ENCODE measurements at places on chromosomes 13 and 19.

- no peak for DNase-seq
Measured at GRCh38 chr13:23470790-23471614, 37.5 kb upstream of the SACS start.

DNA sequence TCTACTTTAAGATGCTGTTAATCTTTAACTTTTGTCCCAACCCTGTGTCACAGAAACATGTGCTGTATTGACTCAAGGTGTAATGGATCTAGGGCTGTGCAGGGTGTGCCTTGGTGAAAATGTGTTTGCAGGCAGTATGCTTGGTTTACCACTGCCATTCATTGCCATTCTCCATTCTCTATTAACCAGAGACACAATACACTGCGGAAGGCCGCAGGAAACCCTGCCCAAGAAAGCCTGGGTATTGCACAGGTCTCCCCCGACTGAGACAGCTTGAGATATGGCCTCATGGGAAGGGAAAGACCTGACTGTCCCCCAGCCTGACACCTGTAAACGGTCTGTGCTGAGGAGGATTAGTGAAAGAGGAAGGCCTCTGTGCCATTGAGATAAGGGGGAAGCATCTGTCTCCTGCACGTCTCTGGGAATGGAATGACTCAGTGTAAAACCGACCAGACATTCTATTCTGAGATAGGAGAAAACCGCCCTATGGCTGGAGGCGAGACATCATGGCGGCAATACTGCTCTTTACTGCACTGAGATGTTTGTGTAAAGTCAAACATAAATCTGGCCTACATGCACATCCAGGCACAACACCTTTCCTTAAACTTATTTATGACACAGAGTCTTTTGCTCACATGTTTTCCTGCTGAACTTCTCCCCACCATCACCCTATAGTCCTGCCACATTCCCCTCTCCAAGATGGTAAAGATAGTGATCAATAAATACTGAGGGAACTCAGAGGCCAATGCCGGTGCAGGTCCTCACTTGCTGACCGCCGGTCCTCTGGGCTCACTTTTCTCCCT lies 13.1 kb upstream of the ZNF888 start:
- peak; percentile 95 for DNase-seq

DNA sequence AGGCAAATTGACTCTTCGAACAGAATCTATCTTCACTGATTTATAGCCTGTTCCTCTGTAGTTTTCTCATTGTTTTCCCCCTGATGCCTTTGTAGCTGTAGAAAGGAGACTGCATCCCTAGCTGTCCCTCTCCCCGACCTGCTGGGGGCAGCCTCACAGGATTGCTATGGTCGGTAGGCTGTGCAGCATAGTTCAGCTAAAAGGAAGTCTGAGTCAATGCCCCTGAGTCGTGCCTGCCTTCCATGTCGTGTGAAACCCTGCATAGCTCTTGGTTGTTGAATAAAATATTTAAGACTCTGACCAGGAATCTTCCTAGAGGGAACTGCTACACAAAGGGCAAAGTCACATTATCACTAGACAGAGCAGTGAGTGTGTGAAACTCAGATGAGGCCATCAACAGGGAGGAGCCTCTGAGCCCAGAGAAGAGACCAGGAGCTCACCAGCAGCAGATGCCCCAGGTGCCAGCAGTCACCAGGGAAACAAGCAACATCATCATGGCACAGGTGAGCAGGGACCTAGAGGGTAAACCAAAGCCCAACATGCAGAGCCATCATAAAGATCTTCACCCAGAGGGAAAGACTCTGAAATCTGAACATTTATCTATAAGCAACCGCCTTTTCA lies 108.4 kb upstream of the NBEA start:
- DNase-seq: no peak

GRCh38 chr13:36912973-36913372 lies 7.1 kb downstream of the SMAD9 start:
- DNase-seq: peak; percentile 23

DNA sequence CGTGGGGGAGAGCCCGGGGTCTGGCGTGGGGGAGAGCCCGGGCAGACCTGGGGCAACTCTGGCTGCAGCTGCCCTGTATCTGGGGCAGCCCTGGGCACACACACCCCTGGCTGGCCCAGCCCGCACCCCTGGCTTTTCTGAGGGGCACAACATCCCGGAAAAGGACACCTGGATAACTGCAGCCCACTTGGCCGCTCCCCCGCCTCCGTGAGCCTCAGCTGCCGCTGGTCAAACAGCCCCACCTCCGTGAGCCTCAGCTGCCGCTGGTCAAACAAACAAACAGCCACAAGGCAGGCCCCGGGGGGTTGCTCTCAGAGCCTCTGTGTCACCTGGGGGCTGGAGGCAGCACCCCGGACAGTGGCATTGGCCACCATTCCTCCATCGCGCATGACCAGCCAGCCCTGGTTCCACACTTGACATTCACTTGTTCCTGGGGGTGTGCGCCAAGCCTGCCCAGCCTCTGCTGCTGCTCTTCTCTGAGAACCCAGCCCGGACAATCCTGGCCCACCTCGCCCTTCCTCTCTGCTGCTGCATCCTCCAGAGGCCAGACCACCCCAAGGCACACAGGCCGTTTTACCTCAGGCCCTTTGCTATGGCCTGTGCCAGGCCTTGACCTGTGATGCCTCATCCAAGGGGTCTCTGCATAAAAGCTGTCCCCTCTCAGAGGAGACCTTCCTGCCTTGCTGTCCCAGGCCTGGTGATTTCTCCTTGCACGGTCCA lies 19.9 kb downstream of the CEBPG start:
- DNase-seq: no peak

DNA sequence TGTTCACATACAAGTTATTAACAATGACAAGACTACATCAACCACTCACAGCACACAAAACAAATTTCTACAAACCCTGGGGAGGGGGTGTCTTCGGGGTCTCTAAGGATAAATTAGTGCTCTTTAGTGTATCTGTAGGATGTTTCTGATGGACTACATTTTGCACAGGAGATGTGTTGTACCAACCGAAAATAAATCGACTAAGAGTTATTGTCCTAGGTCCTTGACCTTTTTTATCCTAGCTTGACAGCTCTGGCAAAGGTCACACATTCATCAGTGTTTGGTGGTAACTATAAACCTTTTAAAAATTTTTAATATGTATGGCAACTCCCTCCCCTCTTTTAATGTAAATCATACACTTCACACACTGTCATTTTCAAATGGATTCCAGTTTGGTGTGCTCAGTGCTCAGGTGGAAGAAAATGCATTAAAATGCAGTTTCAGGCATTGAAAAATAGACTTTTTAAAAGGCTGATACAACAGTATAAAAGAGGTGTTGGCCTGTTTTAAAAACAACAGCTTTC lies 7.7 kb downstream of the ZIC5 start:
- DNase-seq: no peak

- no peak for DNase-seq
Measured at GRCh38 chr13:66543780-66544179, 686.4 kb downstream of the PCDH9 start.

GRCh38 chr19:58328999-58329398 lies 2.2 kb downstream of the ZSCAN22 start:
- DNase-seq: peak; percentile 72

DNA sequence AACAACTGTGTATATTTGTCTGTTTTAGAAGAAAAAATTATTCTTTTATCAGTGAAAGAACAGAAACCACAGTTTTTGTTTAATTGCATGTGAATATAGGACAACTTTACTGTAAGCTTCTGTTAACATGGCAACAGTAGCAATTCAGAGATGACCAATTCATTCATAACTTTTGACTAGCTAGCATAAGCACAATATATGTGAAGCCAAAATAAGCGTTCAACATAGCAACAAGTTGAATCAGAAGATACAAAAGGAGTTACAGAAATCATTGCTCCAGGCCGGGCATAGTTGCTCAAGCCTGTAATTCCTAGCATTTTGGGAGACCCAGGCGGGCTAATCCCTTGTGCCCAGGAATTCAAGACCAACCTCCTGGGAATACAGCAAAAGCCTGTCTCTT lies 197.1 kb upstream of the GPC6 start:
- DNase-seq: no peak

DNA sequence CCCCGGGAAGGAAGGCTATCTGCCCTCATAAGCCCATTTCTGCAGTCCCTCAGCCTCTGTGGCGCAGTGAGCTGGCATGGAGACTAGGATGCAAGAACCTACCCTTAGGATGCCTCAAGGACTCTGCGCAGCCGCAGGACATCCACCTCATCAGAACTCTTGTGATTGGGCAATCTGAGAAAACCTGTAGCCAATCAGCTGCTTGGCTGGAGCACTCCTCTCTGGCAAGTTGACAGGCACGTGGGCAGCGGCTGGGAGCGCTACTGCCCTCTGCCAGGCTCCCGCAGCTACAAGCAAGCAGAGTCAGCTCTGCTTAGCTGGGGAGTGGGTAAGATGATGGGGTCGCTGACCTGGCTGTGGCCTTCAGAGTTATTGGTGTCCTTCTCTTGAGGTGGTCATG lies 1.5 kb upstream of the ECSIT start:
- DNase-seq: peak; percentile 97

DNA sequence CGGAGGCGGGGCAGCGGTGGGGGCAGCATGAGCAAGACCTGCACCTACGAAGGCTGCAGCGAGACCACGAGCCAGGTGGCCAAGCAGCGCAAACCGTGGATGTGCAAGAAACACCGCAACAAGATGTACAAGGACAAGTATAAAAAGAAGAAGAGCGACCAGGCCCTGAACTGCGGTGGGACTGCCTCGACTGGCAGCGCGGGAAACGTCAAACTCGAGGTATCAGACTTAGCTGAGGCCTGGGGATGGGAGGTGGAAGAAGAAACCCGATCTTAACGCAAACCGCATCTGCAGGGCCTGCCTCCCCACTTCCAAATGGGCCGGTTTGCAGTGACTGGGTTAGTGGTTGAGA lies 693 bp downstream of the RFXAP start:
- peak; percentile 77 for DNase-seq

- no peak for DNase-seq
Measured at GRCh38 chr13:91329733-91330132, 17.8 kb upstream of the MIR17HG start.

GRCh38 chr19:38329651-38330050 lies 6.0 kb upstream of the CATSPERG start:
- DNase-seq: no peak

DNA sequence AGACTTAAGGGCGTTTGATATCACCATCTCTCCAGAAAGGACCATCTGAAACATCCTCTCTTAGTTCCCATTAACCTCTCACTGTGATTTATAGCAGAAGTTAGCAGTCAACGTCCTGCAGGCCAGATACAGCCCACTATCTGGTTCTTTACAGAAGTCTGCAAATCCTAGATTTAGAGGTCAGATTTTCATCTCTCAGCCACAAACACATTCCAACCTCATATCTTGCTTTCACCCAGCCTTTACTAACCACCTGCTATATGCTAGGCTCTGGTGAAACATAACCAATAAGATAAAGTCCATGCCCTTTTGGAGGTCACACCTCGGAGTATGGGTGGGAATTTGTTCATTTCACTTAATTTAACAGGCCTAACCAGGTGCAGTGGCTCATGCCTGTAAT lies 76.8 kb upstream of the CACNA1A start:
- peak; percentile 50 for DNase-seq

GRCh38 chr13:112055036-112055914 lies 11.7 kb upstream of the SOX1 start:
- DNase-seq: no peak
